ENCODE measurements at places on chromosomes 3 and 15.

GRCh38 chr15:25268166-25268565, 170.7 kb downstream of the UBE3A start:
- DNase-seq: no peak

DNA sequence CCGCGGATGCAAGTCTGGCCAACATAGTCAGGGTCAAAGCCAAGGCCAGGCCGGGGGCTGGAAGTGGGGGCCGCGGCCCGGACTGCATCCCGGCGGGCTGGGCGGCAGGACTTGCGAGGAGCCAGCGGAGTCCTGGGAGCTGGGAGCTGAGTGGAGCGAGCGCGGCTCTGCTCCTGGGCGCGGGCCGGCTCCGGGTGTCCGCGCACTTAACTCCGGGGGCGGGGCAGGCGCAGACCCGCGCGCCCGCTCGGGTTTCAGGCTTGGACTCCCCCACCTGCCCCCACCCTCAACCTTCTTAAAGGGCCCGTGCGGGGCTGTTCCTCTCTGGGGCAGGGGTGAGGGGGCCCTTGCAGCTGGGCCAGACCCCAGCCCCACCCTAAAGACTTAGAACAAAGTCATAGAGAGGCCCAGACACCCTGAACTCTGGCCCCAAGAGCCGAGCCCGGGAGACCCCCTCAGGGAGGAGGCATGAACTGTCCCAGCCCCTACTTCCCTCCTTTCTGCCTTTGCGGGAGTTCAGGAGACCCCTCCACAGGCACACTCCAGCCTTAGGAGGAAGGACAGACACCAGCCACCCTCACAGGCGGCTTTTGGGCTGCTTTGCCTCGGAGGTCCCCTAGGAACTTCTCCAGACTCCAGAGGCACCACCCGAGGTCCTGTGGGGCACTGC, at the start of gene CSPG4:
Gene CSPG4, minus strand, starts transcription at position 181 of the 670 bp plus-strand sequence. Its CDS starts 93 bp downstream, at position 88.
- no peak for DNase-seq

DNA sequence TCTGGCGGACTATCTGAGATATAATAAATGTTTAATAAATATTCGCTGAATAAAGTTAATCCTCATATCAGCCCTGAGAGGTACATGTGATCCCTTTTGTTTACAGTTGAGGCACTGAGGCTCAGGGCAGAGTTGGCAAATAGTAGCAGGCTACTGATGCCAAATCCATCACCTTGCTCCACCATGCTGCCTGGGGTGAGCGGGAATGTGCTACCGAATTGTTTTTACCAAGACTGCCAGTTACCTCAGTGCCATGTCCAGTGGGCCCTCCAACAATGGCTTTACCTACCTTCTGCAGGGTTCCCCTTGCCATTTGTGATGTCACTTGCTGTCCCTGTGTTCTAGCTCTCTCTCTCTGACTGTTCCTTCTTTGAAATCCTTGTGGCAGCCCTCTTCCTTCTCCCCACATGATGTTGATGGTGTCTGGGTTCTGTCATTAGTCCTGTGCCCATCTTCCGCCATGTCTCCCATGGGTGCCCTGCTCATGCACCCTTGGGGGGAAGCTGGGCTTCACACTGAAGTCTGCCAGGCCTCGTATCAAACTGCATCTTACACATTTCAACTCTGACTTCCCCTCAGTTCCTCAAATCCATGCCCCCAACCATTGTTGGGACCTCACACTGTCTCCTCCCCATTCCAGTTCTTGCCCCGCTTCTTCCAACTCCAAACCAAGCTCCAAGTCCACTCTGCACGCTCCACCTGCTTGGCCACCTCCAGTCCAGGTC, 35.4 kb downstream of the SLCO2A1 start:
- no peak for DNase-seq

DNA sequence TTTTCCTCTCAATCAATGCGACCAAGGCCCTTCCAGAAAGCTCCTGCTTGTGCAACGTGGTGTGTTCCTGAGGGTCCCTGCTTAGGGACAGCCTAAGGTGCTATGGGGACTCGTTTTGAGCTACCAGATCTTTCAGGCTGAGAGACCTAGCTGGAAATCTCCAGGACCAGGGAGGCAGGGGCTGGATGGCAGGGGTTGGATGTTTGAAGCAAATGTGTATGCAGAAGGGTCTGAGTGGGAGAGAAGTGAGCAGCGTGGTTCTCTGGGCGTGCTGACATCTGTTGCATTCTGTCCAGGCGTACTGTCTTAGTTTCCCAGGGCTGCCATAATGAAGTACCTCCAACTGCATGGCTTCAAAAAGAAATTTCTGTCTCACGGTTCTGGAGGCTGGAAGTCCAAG, 31.7 kb upstream of the SLCO2A1 start:
- no peak for DNase-seq

GRCh38 chr15:75597667-75598341, 18.7 kb upstream of the PTPN9 start:
- no peak for DNase-seq
